ENCODE measurements at places on chromosomes 7 and 10.

DNA sequence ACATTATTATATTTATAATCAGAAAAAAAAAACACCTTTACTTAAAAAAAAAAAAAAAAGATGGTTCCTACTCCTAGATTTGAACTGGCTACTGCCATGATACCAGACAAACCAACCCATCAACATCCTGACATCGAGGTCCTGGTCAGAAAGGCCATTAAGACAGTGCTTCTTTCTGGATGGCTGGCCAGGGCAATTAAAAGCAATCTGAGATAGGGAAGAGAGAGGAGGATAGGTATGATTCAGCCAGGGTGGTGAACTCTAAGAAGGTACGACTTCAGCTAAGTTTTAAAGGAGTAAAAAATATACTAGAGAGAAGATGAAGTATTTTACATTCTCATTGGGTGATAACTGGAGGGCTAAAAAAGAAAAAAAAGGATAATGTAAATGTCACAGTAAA, 139.0 kb downstream of the DOCK4 start:
- no peak for DNase-seq

DNA sequence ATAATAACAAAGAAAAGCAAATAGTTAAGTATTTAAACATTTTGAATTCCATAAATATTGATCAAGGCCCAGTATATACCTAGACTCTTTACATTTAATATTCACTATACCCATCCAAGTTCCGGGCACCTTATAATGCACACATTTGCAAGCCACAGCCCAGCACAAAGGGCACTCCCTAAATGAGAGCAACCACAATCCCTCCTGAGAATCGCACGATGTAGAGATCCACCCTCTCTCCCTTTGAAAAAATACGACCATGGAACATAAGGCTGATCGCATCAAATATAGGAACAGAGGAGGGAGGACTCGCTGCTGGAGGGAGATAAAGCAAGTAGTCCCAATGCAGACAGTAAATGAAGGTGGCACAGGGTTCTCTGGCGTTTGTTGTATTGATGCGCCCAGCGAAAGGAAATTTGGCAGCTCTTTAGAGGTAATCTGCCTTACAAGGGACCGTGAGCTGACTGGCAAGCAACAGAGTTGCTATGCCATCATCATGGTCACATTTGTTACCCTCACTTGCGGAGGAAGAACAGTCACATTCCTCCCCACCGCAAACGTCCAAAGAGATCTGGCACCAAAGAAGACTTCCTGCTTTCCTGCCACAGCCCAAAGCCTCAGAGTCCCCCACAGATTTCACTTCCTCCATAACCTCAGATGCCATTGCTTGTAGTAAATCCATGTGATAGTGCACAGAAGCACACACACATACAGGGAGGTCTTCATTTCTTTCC, 16.1 kb upstream of the TAS2R40 start:
- DNase-seq, result no peak

DNA sequence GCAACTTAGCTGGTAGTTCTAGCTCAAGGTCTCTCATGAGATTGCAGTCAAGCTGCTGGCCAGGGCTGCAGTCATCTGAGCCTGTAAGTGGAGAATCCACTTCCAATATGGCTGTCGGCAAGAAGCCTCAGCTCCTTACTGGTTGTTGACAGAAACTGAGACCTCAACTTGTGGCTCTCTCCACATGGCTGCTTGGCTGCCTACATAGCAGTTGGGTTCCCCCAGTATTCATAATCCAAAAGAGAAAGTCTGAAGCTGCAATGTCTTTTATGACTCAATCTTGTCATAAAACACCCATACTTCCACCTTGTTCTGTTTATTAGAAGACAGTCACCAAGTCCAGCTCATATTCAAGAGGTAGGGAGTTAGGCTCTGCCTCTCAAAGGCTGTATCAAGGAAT, 334.9 kb upstream of the KMT2E start:
- DNase-seq, result no peak

DNA sequence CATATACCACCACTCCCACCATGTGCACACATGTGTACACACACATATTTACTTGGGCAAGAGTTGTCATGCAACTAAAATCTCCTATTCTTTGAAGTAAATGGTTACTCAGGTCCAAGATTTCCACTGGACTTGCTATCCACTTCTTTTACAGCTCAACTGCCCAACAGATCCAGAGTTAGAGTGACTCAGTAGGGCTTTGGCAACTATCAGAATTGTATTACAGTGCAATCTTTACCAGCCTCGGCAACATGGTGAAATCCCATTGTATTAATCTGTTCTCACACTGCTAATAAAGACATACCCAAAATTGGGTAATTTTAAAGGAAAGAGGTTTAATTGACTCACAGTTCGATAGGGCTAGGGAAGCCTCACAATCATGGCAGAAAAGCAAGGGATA, 51.9 kb upstream of the ABLIM1 start:
- DNase-seq, result no peak

DNA sequence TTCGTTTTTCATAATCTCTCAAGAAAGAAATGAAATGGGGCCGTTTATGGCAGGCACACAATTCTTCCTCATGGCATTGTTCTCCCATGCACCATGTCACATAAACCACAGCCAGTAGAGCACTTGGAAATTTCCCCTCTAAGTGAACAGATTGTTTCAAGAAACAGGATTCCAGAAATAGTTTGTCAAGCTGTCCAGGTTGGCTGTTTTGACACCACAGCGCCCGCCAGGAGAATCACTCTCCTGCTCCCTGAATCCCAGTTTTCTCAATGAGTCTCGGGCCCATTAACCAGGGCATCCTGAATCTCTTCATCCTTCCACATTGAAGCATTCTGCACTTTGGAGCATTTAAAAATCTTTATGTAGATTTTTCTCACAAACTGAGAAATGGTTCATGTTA, 172.2 kb upstream of the NEBL start:
- no peak for DNase-seq

DNA sequence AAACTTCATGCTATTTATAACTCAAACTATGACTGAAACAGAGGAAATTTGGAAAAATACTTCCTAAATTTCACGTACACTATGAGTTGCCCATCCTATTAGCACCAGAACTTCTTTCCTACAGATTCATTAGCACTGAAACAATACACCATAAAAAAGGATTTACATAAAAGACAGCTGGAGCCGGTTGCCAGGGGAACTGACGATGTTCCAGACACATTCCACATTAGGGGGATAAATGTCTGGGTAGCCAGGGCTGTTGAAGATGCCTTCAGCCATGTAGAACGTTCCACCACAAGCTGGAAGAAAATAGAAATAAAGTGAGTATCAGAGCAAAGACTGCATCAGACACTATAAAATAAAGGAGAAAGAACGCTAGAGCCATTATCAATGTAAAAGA, 129.8 kb upstream of the RSU1 start:
- DNase-seq, result no peak
